ENCODE measurements at places on chromosomes 16 and 17.

- no peak for DNase-seq
Measured at GRCh38 chr17:80272366-80272765, 11.7 kb downstream of the RNF213 start.

- peak; percentile 29 for DNase-seq
Measured at GRCh38 chr17:51430591-51430990, 170.2 kb downstream of the UTP18 start.

DNA sequence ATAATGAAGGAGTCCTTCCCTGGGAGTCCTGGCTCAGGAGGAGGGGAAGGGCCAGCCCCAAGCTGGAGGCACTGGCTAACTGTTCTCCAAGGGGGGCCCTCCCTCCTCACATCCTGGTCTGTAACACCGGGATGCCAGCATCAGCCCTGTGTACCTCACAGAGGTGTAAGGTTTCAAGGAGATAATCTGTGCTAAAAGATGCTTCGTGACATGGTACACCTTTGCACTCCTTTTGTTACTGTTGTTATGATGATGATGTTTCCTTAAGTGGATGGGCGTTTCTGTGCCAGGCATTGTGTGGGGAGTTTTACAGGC, 236.7 kb upstream of the TNRC6C start:
- DNase-seq: no peak

- no peak for DNase-seq
Measured at GRCh38 chr16:69904495-69905170, 46.5 kb upstream of the CLEC18A start.

GRCh38 chr16:50664270-50664669, 16.8 kb downstream of the SNX20 start:
- no peak for DNase-seq

- DNase-seq: no peak
Measured at GRCh38 chr17:58568044-58568799, 53.8 kb upstream of the MTMR4 start.

- no peak for DNase-seq
Measured at GRCh38 chr16:58062821-58063220, 37.3 kb downstream of the MMP15 start.

GRCh38 chr16:70777496-70777895, 23.5 kb downstream of the VAC14 start:
- no peak for DNase-seq

DNA sequence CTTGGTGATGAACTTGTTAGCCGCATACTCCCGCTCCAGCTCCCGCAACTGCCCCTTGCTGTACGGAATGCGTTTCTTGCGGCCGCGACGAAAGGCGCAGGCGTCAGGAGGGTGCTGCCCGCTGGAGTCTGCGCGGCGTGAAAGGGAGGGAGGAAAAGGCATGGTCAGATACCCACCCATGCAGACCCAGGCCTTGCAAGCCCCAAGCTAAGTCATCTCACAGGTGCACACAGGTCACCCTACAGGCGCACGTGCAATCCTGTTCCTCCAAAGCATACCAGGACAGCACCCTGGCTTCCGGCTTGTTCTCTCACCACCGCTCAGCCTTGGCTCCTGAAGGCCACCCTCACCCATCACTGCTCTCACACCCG, 1.6 kb downstream of the HOXB13 start:
- DNase-seq: no peak

- no peak for DNase-seq
Measured at GRCh38 chr17:58615768-58616659, 75.8 kb downstream of the TEX14 start.

DNA sequence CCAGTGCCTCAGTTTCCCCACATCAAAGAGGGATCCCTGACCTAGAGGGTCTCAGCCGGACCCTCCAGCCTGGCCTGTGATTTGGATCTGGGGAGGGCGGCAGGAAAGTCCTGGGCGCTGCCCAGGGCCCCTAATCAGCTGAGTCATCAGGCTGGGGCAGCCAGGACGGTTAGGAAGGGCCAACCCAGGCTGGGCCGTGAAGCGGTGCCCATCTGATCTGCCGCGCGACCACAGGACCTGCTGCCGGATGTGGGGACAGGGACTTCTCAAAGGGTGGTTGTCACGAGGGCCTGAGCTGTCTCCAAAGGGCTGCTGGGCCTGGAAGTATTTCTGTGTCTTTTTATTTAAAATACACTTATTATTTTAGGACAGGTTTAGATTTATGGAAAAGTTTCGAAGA, 4.4 kb downstream of the TPSAB1 start:
- DNase-seq: no peak

DNA sequence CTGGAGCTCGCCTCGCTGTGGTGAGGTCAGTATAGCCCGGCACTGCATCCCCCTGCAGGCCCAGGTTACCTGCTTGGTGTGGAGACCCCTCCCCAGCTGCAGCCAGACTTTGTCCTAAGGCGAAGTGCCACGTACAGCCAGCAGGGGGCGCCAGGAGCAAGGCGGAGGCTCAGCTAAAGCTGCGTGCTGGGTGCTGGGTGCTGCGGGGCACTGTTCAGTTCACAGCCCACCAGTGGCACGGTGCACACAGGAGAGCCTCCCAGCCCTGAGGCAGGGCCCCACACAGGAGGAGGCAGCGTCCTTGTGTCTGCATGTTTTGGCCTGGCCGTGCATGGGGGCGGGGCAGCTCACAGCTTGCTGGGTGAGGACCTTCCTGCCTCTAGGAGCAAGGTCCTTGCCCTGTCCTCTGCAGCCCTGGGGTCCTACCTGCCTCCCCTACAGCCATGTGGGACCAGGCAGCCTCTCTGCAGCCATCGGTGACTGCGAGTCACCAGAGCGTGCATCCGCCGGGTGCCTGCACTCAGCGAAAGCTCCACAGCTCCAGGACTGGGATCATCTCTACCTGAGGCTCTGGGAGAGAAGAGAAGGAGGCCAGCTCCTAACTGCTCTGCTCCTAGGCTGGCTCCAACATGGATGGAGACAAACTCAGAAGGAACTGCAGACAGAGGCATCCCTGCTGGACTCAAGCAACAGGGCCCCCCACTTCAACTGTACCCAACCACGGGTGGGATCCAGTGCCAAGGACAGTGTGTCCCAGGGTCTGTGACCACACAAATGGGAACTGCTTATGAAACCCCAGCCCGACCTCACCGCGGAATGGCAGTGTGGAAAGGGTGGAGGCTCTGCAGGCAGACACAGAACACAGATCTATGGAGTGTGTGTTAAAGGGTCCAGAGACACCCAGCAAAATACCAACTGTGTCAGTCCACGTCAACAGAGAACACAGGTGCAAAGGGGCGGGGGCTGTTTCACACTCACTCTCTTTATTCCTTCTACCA, 19.0 kb downstream of the SLC7A5 start:
- DNase-seq: peak; percentile 85

DNA sequence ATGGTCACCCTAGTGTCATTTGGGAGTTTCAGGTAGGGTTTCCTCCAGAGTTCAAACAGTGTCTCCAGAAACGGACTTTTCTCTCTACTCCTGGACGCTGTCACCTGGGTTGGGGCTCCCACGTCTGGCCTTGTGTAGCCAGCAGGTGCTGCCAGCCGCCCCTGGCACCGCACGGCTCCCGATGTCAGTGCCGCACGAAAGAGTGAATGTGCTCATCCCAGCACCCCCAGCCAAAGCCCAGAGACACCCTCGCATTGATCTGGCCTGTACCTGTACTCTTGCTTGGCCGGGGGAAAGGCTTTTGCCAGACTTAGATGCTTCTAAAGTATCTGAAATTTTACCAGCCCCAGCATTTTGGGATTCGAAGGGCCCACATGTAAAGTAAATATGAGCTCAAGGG, 351.9 kb downstream of the C16orf95 start:
- no peak for DNase-seq

GRCh38 chr16:82736224-82736623, 109.5 kb downstream of the CDH13 start:
- no peak for DNase-seq

DNA sequence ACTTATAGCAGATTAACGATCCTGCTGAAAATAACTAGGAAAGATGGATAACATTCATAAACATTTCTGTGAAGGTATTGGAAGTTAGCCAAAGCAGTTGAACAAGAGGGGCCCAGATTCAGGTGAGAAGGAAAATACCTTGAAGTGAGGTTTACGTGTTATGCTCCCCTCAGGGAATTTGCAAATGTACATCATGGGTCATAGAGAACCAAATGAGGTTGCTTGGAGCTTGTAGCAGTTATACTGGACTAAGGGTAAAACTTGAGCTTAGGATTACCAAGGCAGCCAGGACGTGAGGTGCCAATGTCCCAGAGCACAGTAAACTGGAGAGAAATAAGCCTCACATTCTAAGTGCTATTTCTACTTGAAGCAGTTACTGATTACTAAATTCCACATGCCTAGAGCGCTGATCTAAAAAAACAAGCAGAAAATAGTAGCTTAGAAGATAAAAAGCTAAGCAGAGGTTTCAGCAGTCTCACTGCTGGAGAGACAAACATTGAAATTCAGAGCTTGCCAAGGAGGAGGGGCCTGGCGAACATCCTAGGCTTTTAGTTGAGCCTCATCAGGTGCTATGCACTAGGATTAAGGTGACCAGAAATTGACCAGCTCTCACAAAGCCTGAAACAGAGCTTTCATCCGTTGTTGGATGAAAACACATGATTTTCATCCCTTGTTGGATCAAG, 136.7 kb upstream of the FAM20A start:
- no peak for DNase-seq

DNA sequence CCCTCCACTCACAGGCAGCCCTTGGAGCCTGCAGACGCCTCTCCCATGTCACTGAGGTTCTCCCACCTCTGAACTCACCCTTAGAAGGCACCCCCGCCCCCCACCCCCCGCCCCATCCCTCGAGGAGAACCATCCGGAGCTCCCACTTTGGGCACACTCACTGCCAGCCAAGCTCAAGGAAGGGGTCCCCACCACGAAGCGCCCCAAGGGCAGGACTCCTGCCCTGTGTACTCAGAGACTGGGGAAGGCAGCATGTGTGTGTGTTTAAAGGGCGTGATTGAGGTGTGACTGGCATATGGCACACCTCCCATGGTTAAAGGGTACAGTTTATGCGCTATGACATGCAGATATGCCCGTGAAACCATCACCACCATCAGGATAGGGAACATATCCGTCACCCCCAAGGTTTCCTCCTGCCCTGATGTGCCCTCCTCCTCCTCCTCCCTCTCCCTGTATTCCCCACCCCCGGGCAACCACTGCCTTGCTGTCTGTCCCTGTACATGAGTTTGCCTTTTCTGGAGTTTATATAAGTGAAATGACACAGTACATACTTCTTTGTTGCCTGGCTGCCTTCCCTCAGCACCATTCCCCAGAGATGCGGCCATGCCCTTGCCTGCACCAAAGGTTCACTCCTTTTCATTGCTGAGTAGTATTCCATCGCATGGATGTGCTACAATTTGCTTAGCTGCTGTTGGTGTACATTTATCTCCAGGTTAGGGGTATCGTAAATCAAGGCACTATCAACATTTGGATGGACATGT, 14.0 kb upstream of the RBFOX3 start:
- DNase-seq: no peak

- DNase-seq: no peak
Measured at GRCh38 chr17:48047113-48047740, 932 bp upstream of the NFE2L1 start.

DNA sequence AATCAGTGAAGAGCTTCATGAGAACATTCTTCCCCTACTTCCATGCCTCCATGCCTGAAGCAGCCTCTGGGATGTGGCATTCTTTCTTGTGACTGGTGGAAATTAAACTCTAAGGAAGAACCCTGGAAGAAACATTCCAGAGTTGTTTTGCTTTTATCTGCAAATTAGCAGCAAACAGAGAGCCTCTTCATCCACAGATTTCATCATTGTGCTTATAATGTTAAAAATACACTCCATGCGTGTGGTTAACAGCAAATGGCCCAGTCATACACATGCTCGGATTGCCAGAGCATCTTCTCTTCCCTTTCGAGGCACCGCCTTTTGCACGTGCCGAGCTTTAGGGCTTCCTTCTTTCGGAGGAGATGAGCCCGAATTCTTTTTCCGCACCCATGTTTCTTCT, 411.3 kb downstream of the SNX29 start:
- DNase-seq: no peak

GRCh38 chr17:50864747-50865059, 1.5 kb downstream of the TOB1 start:
- DNase-seq: no peak

GRCh38 chr17:17551361-17551760, 40.1 kb downstream of the PEMT start:
- DNase-seq: no peak

- no peak for DNase-seq
Measured at GRCh38 chr17:36741019-36741902, 139.9 kb downstream of the MRM1 start.

DNA sequence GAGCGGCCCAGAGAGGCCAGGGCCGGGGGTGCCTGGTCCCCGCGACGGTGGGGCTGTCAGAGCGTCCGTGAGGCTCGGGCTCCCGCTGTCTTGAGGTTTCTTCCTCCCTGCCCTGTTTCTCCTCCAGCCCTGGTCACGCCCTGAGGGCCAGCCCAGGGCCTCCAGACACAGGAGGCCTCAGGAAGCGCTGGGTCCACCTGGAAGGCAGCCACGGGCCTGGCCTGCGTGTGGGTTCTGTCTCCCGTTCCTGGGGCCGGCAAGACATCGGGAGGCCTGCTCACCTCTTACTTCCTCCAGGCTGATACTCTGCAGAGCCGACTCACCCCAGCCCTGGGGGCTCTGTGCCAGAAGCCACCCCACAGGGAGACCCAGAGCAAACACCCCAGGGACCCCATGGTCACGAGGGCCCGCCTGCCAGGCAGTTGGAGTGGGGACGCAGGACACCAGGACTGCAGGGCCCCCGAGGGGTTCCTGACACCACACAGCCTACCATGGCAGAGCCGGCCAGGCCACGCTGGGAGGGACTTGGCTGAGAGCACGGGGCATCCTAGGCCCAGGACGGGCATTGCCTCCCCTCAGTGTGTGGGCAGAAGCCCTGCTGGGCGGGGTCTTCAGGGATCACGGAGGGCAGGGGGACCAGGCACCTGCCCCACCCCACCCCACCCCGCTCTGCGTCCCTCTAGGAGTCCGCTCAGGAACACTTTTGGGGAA, 18.9 kb upstream of the CACNA1H start:
- no peak for DNase-seq

DNA sequence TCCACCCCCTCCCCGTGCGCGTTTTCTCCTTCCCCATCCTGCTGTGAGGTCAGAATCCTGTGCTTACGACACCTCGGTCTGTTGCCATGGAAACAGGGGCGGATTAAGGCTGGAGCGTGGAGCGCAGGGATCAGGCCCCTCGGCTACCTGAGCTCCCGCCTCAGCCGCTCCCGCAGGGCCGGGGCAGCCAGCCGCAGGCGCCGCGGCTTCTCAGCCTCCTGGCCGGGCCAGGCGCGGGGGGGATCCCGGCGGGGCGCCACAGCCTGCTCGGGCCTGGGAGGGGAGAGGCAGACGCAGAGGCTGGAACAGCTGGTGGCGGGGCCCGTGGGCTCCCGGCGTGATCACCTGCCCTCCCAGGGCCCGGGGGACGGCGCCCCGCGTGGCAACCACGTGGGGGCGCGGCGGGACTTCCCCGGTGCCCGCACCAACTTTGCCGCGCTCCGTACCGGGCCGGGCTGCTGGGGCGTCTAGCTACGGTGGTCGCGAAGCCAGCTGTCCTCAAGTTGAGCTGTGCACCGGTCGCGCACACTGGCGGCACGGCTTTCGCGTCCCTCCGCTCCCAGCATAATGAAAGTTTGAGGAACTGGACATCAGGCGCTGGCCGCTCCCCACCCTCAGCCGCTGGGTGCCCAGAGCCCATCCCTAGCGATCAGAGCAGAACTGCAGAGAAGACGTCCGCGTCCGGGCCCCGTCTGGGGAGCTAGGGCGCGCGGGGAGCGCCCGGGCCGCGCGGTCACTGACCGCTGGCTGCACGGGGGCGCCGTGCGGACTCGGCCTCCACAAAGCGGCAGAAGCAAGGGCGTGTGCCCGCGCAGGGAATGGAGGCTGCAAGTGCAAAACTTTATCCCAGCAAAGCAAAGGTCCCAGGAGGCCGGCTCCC, 1.2 kb downstream of the RTN4RL1 start:
- no peak for DNase-seq
